ENCODE measurements at places on chromosomes 16 and 17.

GRCh38 chr16:67229906-67230808 lies 3.2 kb downstream of the TMEM208 start:
- DNase-seq = no peak

GRCh38 chr16:11389631-11390565 lies 44.6 kb downstream of the RMI2 start:
- no peak for DNase-seq

DNA sequence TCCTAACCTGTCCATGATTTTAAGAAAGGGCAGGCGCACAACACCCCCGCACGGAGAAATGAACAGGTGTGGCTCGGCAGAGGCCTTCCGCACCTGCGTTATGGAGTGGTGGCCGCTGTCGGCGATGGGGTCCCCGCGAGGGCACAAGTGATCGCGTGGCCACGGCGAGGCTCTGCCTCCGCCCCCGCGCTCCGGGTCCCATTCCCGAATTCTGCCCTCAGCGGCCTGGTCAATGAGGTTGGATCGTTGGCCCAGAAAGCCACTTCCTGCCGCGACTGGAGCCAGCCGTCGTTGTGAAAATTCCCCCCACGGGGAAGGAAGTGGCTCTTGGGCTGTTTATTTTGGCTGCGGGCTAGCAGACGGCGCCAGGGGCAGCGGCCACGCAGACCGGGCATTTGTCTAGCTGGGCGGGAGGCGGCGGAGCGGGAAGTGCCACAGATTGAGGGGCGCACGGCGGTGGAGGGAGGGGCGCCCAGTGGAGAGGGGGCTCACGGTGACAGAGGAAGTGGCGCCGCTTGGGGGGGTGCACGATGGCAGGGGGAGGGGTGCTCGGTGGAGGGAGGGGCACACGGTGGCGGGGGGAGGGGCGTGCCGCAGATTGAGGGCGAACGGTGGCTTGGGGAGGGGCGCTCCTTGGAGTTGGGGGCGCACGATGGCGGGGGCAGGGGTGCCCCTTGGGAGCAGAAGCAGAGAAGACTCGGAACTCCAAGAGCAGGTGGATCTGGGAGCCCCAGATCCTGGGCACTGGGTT lies 25.0 kb downstream of the MRC2 start:
- peak; percentile 82 for DNase-seq

DNA sequence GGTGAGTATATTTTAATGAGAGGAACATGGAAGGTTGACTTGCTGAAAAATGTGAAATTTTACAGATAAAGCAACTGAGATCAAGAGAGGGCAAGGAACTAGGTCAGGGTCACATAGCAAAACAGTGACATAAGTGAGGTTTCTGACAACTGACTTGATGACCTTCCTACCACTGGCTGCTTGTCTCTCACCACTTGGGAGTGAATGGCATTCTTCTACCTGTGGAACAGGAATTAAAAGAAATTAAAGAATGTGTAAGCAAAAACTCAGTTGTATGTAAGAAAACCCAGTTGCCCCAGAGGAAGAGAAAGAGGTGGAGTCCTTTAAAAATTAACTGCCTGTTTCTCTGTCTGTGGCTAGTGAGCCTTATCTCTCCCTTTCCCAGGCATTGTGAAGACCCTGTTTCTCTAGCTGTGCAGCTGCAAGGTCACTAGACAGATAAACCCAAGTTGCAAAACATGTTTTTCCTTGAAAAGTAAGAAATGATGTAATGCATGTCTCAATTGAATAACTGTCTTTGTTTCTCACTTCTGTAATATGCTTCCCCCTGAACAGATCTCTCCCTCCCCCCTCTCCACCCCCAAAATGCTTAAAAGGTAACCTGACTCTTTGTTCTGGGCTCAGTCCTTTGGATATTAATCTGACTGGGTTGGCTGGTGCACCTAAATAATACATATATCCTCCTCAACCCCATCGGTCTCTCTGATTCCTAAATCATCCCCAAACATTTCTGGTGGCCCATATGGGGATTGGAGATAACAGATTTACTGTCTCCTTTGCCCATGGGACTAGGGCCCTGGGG lies 23.4 kb downstream of the ACSM1 start:
- DNase-seq = no peak

All from fibroblast of skin of scalp (primary cell).